ENCODE measurements at places on chromosomes 4 and X.

DNA sequence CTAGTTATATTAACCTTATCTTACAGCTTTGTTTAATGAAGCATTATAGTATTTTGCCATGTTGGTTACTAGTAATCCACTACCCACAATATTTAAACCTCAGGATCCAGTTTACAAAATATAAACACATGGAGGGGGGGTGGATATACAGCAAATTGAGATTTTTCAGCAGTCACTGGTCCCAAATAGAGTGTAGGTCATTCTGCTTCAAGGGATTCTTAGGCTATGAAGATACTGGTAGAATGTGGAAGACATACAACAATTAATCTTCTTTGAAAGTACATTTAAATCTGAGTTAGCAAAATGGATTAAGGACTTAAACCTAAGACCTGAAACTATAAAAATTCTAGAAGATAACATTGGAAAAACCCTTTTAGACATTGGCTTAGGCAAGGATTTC, 569.6 kb downstream of the ZNF674 start:
- no peak for DNase-seq

- no peak for DNase-seq
Measured at GRCh38 chr4:12359420-12359819, 930.7 kb upstream of the HS3ST1 start.

GRCh38 chr4:186790630-186791029, 67.0 kb upstream of the FAT1 start:
- no peak for DNase-seq

- DNase-seq = no peak
Measured at GRCh38 chr4:110620691-110621327, 2.1 kb downstream of the PITX2 start.

Data from CD4-positive, alpha-beta memory T cell (primary cell).